ENCODE measurements at places on chromosomes 16 and 17.

GRCh38 chr16:27198451-27199234, 4.7 kb upstream of the KDM8 start:
- no peak for DNase-seq

GRCh38 chr16:979859-980594, 1.5 kb upstream of the SOX8 start:
- DNase-seq: peak; percentile 48

- DNase-seq: no peak
Measured at GRCh38 chr17:61217878-61218437, 181.7 kb upstream of the TBX2 start.

- no peak for DNase-seq
Measured at GRCh38 chr16:57478396-57479204, 7.7 kb downstream of the DOK4 start.

DNA sequence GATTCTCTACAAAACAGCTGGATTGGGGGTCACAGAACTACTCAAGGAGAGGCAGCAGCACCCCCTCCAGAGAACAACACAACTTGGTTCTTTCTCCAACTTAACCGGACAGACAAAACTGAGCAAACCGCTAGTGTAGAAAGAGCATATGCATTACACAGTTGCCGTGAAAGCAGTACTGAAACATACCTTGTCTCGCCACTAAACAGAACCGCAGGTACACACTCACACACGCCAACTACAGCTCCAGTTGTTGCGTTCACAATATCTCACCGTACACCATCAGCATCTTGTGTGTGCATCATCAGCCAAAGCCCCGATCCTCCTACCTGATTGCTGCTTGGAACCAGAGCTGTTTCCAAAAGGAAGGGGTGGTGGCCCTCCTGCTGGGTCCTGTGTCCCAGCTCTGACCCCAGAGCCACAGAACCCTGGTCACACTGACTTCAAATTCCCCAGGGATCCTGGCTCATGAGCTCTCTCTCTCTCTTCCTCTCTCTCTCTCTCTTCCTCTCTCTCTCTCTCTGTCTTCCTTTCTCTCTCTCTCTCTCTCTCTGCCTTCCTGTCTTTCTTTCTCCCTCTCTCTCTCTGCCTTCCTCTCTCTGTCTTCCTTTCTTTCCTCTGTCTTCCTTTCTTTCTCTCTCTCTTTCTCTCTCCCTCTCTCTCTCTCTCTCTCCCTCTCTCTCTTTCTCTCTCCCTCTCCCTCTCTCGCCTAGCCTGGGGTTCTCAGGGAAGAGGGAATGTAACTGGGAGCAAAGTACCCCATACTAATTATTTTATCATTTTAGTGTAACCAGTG, 8.4 kb downstream of the PIMREG start:
- no peak for DNase-seq

GRCh38 chr16:59574296-59574695, 840.2 kb upstream of the GOT2 start:
- no peak for DNase-seq
